ENCODE measurements at places on chromosomes 1 and 21. TPM values are rescaled to one million over a fixed set of nuclear protein-coding genes. Genes with fewer than 3 reads are reported as not detected.

The IFI44L gene
- 10.8 TPM for total RNA-seq

The TTC39A gene
- total RNA-seq: 79.0 TPM

The AMY2B gene
- total RNA-seq: 19.7 TPM

The RAVER2 gene
- total RNA-seq: 4.5 TPM

The LRRC71 gene
- not detected for total RNA-seq

Data from renal cortical epithelial cell (primary cell).